ENCODE measurements at places on chromosomes 13 and 19.

DNA sequence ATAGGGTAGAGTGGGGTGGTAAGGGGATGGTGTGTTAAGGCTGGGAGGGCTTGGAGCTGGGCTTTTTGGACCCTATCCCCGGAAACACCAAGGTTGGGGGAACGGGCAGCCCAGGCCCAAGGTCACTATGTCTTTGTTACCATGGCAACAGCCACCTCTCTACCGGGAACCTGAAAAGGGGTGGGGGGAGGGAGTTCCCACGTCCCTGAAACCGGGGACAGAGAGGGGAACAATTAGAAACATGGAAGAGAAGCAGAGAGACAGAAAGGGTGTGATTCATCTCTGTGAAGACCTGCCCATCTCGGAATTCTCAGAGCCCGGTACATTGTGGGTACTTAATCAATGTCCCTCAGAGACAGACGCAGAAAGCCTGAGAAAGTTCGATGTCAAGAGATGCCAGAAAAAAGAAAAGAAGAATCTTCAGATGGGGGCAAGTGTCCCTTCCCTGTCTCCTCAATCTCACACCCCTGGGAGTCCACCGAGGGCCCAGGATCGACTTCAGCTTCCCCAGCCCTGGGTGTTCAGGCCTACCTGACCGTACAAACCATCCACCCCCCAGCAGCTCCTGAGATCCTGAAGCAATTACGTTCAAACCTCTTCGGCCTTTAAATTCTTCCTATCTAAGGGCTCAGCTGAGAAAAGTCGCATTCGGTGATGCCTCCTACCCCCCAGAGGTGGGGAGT lies 6.8 kb upstream of the LRFN1 start:
- DNase-seq = no peak

- DNase-seq = no peak
Measured at GRCh38 chr13:99556867-99557443, 55.7 kb downstream of the TM9SF2 start.

DNA sequence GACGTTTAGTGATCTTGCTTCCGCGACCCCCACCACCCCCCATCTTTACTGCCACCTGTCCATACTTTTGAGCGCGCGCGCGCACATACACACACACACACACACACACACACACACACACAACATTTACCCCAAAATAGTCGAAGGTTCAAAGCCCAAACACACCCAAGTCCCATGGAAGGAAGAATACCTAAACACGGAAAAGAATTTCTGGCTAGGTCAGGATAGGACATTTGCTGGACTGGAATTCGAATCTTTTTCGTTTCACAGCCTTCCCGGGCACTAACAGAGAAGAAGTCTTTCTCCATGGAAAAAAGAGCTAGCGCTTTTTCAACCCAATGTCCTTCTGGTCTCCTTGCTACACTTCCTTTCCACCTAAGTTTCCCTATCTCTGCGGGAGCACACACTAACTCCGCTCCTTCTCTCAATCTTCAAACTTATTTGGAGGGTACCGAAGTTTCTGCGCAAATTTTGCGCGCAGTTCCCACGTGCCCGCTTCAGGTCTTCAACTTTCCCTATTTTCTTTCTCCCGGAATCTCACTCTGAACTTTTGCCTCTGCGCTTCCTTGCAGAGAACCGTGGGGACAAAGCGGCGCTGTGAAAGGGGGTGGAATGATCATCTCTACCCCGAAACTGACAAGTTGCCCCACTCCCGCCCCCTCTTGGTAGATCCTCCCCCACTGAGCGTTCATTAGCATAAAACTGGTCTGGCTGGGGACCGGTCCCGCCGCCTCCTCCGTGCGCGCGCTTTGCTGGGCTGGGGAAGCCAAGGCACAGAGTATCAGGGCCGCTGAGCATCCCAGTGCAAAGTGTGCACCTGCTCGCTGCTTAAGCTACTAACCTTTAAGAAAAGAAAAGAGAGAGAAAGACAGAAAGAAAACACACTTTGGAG lies 2.7 kb downstream of the DACH1 start:
- DNase-seq = no peak

DNA sequence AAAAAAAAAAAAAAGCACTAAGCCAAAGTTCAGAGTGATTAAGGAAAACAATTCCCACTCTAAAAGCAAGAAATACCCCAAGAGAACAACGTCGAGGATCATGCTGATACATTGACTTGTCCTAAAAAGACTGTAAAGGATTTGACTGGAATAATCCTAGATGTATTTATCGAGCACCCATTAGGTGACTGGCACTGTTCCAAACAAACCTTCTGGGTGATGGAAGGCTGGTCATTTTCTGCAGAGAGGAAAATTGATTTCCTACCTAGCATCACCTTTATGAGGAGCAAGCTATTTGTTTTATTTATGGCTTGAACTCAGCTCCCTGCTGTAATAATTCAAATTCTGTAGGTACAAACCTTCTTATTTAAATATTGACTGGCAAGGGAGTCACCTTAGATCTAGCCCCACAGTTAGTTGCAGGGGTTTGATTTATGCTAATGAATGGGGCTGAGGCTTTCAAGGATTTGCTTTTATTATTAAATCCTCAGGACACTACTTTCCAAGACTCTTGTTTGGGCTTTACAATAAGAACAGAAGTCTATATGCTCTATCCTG lies 471.0 kb downstream of the OLFM4 start:
- no peak for DNase-seq

DNA sequence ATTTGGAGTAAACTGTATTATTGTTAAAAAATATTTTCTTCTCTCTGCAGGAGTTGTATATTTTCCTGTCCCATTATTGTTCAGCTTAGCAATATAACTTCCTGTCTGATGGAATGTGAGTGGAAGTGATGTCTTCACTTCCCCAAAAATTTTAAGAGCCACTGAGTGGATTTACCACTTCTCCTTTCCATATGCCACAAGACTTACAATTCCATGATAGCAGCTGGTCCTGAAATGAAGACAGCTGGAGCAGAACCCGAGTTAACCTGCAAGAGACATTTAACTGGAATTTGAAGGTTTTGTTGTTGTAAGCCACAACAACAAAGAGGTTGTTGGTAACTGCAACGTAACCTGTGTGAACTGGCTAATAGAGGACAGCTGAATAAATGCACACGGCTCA lies 23.4 kb upstream of the TBC1D4 start:
- DNase-seq = no peak

DNA sequence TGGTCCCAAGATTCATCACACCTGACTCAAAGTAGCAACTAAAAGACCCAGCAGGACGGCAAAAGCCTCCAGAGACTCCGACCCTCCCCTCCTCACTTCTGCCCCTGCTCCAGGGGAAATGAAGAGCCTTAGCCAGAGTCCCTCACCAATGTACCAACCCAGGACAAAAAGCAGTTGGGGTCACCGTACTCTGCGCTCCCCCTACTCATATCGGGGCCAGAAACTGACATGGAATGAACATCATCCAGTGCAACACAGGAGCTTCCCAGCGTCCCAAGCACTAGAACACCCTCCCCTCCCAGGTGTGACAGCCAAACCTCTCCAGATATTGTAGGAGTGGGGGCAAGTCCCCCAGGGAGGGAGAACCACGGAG lies 1.7 kb downstream of the EEF2 start:
- no peak for DNase-seq

DNA sequence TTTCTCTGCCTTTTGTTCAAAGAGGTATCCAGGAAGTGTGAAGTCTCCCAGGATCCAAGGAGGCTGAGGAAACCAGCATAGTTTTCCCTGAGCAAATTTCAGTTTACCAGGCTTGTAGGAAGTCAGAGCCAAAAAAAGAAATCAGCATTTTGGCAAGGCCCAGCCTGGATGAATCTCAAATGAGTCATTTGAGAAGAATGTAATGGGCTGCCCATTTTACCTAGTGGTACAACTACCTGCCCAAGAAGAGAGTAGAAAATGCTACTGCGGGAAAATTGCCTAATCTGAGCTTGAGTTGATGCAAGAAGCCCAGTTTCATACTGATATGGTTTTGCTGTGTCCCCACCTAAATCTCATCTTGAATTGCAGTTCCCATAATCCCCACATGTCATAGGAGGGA lies 284.1 kb upstream of the ZNF507 start:
- no peak for DNase-seq

GRCh38 chr13:70994191-70994590 lies 872.8 kb downstream of the DACH1 start:
- no peak for DNase-seq

DNA sequence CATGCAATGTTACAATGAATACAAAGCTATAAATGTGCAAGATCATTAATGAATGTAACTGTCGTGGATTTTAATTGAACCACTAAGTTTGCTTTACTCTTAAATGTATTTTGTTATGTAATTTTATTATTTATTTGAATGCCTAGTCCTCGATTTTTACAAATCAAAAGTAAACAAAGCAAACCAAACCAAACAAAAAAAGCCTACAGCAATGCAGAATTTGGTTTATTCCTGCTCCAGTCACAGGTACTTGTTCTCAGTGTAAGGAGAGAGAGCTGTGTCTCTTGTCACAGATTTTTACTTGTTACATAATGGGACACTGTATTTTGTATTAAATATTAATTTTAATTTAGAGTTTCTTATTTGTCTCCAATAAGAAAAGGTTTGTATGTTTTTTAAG lies 584.3 kb upstream of the SLITRK6 start:
- no peak for DNase-seq

DNA sequence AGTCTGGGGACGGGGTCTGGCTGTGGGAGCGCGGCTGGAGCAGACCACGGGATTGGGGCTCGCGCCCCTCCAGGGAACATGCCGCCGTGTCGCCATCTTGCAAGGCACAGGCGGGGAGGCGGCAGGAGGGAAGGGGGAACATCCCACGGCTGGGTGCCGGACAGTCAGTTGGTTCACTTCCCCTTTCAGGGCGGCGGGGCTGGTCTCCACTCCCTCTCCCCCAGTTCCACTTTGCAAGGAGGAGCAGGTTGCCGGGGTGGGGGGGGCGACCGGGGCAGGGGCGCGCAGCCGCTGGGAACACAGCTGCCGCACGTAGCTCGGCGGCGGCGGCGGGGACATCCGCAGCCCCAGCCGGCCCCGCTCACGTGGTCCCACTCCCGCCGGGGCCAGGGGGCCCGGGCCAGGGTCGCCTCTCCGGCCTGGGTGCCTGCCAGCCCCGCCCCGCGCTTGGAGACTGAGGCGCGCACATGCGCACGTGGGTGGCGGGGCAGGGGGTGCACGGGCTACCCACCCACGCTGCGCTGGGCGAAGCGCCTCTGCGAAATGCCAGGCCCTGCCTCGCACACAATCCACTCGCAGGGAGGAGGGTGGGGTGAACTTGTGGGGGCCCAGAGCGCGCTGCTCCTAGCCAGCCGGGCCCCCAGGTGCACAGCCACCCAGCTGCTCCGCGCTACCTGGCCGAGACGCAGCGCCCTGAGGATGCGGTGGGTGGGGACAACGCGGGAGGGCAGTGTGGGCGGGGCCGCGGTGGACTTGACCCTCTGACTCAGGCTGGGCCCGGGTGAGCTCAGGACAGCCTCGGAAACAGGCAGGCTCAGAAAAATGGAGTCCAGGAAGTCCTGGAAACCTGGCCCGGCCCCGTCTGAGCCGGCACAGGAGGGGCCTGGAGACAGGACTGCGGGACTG lies 6.4 kb downstream of the KLF16 start:
- DNase-seq = no peak

- DNase-seq = no peak
Measured at GRCh38 chr19:16773259-16773658, 53.6 kb downstream of the NWD1 start.

DNA sequence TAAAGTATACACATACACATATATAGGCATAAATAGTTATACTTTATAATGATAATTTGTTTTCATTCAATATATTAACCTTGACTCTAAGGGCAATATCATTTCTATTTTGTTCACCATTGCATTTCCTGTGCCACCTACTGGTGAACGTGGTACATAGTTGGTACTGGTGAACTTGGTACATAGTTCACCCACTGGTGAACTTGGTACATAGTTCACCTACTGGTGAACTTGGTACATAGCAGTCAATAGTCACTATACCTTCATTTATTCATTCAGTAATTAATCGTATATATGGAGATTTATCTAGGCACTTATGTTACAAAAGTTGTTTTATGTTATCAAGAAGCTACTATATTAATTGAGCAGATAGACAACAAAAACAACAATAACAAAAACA lies 172.6 kb upstream of the ATXN8OS start:
- no peak for DNase-seq

DNA sequence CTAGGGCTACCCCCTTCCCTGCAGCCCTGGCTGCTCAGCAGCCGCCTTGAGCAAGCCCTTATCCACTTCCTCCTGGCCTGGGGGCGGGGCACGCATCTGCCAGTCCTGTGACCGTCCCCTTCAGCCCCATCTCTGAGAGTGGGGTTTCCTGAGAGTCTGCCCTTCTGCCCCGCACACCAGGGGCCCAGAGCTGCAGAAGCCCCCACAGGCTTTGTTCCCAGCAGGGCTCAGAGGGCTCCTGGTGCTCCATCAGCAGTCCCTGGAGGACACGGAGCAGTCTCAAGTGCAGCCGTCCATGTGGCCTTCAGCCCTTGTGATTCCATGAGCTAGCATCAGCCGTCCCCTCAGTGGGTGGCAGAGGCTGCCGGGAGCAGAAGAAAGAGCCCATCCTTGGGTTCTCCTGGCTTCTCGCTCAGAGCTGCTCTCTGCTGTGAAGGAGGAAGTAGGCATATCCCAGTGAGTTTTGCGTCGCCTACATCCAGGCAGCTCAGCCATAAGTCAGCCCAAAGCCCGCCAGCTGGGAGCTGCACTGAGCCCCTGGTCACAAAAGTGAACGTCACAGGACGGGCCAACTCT lies 16.3 kb downstream of the MYO9B start:
- no peak for DNase-seq

DNA sequence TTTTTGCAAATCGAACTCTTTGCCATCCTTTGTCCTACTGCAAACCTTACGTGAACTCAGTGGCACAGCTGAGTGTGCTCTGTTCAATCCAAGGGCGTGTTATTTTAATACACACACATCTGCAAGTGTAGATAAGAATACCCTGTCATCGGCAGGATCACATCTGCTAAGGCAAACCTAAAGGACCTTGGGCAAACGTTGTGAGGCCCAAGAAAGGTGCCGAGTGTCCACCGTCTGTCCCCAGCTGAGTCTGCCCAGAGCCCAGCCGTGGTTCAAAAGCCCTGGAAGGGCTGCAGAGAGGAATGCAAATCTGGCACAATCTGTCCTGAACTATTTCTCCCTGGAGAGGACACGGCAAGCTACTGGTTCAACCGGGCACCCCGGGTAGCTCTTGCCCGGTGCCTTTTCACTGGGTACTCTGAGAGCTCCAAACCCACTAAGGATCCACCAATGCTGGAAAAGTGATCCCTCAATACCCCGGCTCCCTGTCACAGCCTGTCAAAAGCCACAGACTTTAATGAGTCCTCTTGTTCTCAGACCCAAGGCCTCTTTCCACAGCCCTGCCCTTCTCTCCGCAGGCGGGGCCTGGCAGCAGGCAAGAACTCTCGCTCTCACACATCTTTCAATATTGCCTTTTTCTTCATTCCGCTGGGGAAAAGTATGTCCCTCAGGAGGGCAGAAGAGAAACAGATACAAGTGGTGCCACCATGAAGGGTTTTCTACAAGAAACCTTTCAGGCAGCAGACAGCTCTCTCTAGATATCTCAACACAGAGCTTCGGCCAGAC lies 17.0 kb downstream of the SLC7A1 start:
- DNase-seq = no peak

GRCh38 chr13:107563099-107563925 lies 652.0 kb downstream of the LIG4 start:
- DNase-seq = no peak
